ENCODE measurements at places on chromosomes 6 and 20.

DNA sequence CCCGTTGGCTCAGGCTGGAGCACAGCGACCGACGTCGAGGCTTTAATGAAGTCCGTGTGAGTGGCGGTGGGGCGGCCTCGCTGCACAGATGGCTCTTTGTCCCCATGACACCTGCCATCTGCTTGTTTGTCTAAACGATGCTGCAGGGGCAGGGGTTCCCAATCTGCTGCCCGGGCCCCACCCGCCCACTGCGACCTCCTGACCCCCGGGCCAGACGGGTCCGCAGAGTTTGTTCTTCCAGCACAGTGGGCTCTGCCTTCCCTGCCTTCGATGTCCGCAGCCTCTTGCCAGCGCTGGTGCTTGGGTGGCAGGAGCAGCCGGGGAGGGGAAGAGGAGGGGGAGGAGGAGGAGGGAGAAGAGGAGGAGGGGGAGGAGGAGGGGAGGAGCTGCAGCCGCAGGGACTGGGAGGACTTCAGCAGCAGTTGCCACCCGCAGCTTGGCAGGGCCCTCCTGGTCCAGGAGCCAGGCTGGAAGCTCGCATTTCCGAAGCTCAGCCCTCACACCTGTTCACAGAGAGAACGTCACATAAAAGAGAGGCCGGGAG is 210.0 kb downstream of the DLL1 start:
- no peak for DNase-seq

DNA sequence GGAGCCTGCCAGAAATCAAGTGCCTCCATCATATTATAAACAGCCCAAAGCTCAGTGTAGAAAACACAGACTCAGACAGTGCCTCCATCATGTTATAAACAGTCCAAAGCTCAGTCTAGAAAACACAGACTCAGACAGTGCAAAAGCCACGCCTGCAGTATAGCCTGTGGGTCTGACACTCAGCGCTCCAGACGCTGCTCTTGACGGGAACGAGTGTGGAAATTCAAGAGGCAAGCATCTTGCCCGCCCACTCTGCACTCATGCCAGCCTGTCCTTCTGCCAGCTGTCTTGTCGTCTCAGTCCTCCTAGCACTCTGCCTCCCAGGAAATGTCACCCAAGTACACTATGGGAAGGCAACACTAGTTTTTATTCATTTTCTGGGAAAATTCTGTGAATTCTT is 274.2 kb upstream of the CDH4 start:
- DNase-seq, result no peak

DNA sequence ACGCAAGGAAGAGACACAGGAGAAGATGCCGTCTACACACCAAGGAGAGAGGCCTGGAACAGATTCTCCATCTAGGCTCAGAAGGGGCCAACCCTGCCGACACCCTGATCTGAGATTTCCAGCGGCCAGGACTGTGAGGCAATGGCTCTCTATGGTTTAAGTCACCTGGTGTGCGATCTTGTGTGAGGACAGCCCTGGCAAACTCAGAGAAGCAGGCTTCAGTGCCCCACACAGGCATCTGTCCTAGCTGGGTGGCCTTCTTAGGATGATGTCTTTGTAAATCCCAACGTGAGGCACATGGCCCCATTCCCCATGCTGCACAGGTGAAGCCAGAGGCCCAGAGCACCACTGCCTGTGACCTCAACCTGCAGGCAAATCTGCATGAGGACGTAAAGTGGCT is 87.6 kb upstream of the FRMD1 start:
- DNase-seq, result no peak

- no peak for DNase-seq
Observed at GRCh38 chr6:129353067-129353466, 356.9 kb downstream of the ARHGAP18 start.

GRCh38 chr6:52635049-52635577 is 35.8 kb upstream of the TMEM14A start:
- DNase-seq, result no peak

DNA sequence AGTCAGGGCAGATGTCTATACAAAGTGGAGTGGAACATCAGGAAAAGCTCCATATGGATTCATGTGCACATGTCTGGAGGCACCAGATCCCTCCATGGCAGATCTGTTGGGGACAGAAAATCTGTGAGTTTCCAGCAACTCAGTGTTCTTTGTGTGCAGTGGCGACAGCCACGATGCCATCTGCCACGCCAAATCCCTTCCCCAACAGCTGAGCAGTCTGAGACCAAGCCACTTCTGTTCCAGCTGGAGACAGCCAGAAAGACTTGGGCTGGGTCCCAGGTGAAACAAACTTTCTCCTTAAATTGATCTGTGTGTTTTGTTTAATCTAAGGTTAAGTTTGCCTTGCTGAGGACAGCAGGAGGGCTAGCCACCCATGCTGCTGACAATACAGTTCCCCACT is 22.9 kb downstream of the FKBP1A start:
- no peak for DNase-seq

DNA sequence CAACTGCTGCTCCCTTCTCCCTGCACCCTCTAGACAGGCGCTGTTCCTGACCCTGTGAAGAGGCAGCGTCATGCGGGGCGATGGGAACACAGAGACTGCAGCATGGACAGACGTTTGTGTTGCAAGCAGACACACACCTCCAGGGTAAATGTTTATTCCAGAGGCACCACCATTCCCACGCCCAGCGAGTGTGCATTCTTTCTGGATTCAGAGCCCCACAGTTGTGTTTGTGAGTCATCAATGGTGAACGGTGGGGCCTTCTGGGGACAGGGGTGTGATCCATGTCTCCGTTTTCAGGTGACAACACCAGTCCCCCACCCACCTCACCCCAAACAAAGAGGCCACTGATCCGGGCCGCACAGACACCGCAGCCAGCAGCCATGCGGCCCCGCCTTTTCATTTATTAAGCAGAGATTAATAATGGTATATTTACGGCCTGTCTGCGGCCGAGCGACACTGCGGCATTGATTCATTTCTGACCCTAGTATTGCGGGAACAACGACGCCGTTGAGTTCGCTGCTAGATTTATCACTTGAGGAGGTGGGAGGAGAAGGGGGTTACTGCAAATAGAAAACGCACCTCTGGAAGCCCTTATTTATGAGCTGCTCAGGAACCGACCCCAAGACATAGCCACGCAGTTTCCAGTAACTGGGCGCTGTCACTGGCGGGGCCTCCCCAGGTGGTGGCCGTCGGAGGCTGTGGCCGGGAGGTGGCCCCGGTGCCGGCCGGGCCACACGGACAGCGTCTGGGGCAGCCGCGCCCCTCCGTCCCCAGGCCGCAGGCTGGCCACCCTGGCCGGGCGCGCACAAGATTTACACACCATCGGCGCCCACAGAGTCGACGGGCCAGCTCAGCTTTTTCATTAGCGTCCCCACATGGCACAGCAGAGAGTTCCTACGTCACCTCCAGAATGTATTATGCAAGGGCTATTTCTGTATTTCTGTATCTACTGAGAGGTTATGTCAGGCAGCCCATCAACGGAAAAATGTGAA is 367.6 kb downstream of the THBS2 start:
- no peak for DNase-seq

GRCh38 chr20:38217791-38218565 is 42.6 kb downstream of the KIAA1755 start:
- peak; percentile 95 for DNase-seq

DNA sequence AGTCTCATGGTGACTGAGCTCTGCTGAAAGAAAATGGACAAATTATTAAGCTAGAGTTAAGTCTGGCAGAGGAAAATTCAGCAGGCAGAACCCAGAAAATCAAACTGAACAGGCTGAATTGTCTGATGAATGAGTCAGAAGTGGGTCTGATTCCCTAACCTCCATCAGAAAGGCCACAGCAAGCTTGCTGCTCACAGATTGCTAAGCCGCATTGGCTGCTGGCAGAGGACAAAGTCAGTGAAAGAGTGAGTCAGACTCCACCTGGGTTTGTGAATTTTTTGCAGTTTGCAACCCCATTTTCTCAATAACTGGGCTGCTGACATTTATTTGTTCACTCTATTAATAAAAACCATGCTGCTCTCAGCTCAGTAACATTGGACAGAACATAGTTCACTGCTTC is 191.3 kb downstream of the EPM2A start:
- DNase-seq, result peak; percentile 39

DNA sequence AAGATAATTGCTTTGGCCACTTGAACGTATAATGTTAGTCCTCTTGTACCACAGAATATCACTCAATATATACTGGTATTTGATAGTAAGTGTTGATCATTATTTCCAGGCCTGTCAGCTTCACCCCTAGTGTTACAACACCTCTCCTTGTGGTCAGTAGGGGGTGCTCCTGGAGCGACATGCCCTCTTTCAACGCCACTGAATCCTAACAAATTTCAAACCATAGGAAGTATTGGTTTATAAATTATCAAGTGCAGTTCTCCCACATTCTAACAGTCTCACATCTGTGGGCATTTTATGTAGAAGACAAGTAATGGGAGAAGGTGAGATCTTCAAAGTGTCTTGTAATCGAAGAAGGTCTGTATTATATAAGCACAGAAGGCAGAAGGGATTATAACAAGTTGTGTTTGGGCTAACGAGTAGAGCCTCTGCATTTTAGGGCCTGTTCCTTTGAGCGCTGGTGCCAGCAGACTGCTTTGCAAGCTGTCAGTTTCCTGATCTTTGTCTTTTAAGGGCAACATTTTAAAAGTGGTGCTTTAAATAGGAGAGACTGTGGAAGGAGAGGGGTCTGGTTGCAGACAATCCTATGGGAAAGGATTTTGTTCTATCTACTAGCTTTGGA is 57.1 kb upstream of the CEP162 start:
- no peak for DNase-seq

GRCh38 chr20:38152175-38152620 is 12.9 kb downstream of the TGM2 start:
- DNase-seq, result no peak

Measured in AG10803 (cell line).